Stomach (tissue), 19 donors: ENCODE measurements at places on chromosomes 7 and 10. TPM values are rescaled to one million over a fixed set of nuclear protein-coding genes. Genes with fewer than 3 reads are reported as not detected.

DNA sequence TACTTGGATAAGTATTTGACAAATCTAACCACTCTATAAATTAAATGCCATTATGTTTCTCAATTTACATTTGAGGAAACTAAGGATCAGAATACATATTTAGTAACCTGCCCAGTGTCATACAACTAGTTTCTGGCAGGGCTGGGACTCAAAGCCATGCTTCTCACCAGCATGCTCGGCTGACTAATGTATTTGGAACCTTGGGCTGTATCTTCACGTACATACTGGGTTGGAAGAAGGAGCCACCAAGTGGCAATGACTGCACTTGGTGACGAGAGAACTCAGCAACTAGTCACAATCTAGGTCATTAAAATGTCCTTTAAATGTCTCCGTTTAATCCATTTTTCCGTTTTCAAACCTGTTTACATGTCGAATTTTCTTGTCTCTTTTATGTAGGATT, 42.9 kb downstream of the CHRM2 start:
- DNase-seq, result no peak

The CTNNA3 gene
- 46.1 TPM for total RNA-seq

DNA sequence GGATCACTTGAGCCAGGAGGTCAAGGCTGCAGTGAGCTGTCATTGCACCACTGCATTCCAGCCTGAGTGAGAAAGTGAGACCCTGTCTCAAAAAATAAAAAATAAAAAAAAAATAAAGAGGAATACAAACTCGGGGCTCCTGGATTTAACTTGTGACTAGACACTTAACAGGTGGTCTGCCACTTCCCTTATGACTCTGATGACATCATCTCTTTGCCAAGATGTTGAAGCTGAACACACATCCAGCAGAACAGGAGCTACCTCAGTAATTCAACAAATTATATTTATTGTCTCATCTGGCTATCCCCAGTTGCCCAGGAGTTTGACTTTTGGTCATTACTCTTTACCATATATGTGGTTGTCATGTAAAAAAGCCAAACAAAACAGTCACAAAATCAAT, 35.3 kb downstream of the NEUROD6 start:
- DNase-seq, result no peak

GRCh38 chr10:17216901-17217395, 11.1 kb upstream of the VIM start:
- DNase-seq, result no peak

- no peak for DNase-seq
Measured at GRCh38 chr10:91194497-91195179, 25.8 kb upstream of the PCGF5 start.

DNA sequence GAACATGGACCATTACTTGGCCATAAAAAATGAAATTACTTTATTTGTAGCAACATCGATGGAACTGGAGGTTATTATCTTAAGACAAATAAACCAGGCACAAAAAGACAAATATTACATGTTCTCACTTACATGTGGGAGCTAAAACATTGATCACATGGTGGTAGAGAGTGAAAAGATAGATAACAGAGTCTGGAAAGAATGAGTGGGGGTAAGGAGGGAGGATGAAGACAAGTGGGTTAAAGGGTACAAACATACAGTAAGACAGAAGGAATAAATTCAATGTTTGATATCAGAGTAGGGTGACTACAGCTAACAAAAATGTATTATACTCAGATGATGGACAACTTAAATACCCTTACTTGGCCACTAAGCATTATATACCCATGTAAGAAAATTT, 100.0 kb upstream of the WNT16 start:
- DNase-seq, result no peak

DNA sequence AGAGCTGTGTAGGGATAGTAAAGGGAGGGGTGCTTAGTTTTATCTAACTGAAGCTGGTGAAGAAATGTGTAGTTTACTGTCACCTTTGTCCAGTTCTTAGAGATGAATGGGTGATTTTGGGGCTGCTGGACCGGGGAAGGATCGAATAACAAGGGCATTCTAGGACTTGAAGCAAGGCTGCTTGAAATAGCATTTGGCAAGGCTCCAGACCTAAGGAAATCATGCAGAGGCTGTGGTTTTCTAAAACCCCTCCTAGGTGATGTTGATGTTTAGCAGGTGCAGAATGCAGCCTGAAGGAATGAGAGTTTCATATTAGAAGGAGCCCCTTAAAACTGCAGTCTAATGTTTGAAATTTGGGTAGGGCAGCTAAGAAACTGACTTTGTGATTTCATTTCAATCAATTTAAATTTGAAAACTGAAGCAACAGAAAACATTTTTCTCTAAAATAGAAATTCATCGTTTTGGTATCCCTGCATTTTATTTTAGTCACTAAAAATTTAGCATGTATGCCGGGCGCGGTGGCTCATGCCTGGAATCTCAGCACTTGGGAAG, 68.5 kb downstream of the TET1 start:
- DNase-seq, result peak; percentile 12

The MKI67 gene
- total RNA-seq, result 60.8 TPM

The CABCOCO1 gene
- total RNA-seq, result not detected

The ZEB1 gene
- total RNA-seq, result 31.0 TPM

The ABHD11 gene
- 11.6 TPM for total RNA-seq

GRCh38 chr7:108134486-108134885, 4.3 kb upstream of the LAMB4 start:
- no peak for DNase-seq

DNA sequence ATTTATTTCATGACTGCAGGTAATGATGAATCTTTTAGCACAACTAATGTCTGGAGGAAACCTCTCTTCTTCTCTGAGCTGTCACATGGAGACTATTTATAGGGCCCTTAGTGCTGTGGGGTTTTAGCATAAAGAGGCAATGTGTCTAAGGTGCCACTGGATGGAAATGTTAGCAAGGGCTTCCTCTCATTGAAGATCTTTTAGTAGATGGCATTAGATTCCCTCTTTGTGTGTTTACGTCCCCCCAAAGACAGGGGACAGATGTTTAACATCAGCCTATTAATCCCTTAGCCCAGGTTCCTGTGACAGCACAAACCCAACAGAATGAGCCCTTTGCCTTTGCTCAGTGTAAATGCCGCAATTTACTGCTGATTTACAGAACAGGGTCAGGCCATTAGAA, 208.6 kb downstream of the SKAP2 start:
- no peak for DNase-seq
